ENCODE measurements at places on chromosomes 7 and 10.

- no peak for DNase-seq
Observed at GRCh38 chr7:133382775-133383559, 130.1 kb downstream of the EXOC4 start.

DNA sequence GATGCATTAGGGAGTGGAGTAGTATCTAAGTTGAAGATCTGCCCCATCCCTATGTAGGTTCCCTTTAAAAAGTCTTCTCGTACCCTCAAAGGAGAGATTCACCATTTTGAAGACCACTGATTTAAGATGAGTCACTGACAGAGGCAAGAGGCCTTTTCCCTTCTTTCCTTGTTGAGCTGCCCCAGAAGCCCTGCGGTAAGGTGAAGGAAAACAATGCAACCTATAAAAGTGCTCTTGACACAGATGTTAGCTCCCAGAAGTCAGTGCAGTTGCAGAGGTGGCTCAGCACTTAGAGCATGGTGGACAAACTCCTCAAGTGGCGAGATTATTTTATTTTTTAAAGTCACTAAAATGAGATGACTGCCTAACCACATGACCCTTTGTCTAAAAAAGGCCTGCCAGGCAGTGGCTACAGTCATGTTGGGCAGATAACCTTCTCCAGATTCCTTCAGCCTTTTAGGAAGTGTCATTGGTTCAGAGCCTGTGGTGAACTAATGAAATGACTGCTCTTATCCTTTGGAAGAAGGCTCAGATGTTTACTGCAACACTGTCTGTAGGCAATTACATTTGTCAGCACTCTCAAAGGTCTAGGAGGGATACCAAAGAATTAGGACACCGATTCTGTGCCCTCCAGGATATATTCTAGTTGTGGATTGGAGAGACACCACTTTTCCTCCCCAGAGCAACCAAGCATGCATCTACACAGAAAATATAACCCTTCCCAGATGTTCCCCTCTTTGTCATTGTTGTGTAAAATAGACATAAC lies 88.7 kb downstream of the ARID5B start:
- no peak for DNase-seq

GRCh38 chr10:31413325-31413724 lies 94.3 kb downstream of the ZEB1 start:
- DNase-seq: no peak

- DNase-seq: no peak
Observed at GRCh38 chr10:93595378-93596161, 5.5 kb downstream of the RBP4 start.

DNA sequence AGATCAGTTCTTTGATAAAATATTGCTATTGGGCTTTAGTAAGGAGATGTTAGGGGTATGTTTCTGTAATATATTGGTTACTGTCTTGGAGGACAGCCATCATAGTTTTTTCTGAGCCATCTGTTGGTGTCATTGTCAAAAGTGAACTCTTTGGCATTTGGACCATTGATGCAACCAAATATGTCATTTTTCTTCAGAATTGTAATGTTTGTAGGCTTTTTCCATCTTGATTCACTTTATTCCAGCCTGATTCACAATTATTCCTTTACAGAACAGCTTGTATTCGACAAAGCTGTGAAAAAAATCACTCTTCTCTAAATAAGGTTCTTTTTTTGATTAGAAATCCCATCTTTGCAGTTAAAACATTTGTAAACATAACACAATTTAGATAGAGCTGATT lies 37.4 kb downstream of the SMNDC1 start:
- DNase-seq: no peak

DNA sequence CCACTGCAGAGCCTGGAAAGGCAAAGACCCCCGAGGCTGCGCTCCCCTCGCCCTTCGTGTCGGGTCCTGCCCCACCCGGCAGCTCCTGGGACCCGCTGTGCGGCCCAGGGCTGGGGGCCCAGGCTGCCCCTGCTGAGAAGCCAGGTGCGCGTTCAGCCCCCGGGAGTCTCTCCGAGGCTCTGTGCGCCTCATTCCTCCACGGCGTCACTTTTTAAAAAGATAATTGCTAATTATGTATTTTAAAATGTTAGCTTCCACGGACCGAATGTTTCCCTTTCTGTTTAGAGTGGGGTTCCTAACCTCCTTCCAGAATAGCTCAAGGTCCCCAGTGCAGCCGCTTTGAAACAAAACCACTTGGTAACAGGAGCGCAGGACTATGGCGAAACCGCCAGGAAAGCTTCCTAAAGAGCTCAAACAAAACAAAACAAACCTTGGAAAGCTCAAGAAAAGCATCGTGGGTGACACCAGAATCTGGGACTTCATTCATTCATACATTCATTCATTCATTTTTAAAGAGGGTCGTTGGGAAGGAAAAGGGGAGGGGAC lies 45.6 kb downstream of the PDIA4 start:
- no peak for DNase-seq

DNA sequence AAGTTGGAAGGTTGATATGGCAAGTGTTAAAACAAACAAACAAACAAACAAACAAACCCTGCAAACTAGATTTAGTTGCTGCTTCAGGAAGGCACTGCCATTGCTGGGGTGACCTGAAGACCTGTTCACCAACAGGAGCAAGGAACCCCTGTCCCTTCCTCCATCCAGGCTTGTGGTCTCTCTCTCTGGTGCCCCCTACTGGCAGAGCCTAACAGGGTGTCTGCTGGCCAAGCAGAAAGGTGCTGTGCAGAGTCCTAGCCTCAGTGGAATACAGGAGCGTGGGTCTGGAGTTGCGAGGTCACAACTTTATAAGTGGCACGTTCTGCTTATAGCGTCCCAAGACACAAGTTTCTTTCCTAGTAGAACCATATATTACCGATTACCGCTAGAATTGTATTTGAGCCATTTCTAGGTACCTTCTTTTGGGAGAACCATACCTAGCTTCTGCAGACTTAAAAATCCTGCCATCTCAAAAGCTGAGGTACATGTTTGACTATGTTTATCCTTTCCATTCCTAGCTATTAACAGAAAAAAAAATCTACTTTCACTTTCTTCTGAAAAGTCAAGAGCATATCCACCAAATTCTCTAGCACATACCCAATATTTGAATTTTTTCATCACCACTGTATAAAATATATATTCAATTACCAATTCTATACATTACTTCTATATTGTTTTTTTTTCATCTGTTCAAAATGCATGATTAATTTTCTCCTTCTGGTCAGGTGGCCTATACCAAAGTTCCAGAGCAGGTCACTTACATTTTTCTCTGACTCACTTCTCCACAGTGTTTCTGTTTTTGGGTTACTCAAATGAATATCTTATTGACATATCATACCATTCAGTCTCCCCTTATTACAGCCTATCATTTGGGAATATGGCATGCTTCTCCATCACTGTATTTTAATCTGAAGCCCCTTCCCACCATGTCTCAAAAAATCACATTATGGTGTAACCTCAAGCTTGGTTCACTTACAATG lies 29.1 kb upstream of the CALD1 start:
- no peak for DNase-seq

DNA sequence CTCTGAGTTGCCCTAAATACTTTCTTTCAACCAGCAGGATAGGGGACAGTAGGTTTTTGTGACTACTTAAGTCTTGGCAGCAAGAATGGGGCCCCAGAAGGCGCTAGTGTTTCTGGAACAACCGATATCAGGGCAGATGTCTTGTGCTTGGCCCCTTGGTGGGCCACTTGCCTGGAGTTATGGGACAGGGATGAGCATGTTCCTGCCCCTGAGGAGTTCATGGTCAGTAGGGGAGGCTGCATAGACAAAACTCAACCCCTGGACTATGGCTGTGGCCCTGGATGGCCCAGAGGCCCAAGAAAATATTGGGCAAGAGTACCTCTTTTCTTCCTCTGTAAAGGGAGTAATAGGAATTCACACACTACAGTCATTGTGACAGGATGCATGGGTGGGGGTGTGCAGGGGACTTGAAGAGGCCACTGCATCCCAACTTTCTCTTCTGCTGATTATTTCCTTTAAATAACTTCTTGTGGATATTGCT lies 57.7 kb upstream of the IGFBP3 start:
- no peak for DNase-seq

DNA sequence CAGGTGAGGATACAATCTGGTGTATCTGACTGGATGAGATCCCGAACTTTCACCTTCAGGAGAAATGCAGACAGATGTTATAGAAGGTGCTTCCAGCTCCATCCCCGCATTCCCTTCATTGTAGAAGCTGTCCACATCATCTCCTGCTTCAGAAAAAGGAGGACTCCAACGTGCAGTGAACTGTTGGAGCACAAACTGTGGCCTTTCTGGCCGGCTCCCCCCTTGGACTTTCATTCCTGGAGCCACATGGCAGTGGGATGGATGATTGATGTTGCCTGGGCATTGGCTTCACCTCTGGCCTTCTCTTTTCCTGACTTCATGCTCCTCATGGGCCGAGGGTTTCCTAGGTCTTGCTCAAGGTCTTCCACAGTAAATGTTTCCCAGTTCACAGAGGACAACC lies 29.6 kb upstream of the ZNF273 start:
- DNase-seq: no peak

DNA sequence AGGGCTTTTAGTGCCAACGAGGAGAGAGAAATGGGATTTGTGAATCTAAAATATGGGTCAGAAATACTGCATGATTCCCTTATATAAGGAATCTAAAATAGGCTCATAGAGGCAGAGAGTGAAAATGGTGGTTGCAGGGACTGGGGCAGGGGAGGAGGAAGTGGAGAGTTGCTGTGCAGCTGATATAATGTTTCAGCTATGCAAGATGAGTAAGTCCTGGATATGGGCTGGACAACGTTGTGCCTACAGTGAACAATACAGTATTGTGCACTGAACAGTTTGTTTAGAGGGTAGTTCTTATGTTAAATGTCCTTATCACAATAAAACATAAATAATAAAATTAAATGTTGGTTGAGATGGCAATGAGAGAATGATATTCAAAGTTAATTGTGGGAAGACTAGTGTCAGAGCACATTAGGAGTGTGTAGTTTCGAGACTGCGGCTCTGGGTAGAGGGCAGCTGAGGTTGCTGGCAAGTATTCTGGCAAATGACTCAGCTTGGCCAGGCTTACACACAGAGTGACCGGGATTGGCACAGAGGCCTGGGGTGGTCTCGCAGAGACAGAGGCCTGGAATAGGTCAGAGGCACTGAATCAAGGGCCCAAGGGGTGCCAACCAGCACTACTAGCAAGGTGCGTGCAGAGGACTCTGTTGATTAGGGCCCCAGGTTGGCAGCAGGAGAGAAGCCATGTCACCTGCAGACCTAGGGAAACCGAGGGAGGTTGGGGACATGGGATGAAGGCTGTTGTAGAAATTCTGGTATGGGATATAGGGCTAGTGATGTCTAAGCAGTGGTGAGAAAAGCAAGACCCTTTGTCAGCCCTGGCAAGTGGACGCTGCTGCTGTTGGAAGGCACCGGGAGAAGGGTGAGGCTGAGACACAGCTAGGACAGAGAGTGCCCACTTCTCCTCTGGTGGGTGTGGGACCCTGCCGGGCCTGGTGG lies 2.8 kb upstream of the DEPP1 start:
- no peak for DNase-seq

DNA sequence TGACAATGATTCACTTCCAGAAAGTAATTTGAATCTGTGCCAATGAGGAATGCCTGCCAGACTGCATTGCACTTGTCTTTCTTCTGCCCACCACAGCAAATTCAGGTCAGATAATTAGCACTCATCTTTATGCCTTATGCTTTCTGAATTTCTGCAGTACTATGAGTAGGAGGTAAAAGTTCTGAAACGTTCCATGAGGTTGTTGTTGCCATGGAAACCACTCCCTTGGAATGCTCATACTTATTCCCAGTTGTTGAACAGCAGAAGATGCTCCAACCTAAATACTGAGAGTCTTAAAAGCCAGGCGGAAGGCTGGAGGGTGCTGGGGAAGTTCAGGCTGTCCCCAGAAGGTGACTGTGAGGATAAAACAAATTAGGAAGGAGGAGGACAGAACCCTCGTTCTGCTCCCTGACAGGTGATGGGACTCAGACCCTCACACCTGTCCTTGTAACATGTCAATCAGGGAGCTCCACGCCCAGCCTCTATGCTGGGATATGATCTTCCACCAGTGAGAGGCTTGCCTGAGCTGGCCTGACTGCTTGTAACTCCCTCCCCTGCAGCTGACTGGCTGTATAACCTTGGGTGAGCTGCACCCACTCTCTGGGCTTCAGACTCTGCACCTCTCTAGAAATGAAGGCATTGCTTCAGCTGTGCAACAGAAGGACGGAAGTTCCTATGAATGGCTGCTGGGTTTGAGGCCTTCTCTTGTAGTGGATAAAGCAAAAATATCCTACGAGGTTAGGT lies 554.3 kb upstream of the MGMT start:
- DNase-seq: no peak

DNA sequence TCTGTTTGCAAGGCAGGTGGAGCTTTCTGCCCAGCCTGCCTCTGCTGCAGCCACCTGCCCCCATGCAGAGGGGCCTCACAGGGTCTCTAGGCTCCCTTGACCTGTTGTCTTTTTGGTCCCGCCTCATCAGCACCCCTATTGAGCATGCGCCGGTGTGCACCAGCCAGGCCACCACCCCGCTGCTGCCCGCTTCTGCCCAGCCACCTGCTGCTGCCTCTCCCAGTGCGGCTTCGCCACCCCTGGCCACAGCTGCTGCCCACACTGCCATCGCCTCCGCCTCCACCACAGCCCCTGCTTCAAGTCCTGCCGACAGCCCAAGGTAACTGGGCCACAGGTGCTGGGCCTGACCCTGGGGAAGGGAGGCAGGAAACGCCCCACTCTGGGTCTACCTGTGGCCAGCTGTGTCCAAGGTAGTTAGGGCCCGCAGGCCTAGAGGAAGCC lies 38.1 kb downstream of the LDB3 start:
- DNase-seq: no peak

DNA sequence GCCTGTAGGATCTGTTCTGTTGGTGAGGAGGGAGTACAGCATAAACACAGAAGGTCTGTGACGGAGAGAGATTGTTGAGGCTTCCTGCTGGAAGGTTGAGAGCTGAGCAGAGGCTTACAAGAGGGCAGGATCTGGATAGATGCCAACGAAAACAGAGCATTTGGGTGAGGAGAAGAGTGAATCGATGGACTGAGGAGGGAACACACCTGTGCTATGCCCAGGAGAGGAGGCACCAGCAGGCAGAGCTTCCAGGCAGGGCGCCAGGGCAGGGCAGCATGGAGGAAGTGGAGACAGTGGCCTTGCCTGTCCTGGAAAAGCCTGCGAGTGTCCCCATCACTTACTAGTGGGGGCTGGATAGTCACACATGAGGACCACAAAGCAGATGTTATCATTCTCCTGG lies 282.9 kb downstream of the PAXIP1 start:
- DNase-seq: no peak

GRCh38 chr7:17611611-17612010 lies 313.2 kb downstream of the AHR start:
- DNase-seq: no peak

DNA sequence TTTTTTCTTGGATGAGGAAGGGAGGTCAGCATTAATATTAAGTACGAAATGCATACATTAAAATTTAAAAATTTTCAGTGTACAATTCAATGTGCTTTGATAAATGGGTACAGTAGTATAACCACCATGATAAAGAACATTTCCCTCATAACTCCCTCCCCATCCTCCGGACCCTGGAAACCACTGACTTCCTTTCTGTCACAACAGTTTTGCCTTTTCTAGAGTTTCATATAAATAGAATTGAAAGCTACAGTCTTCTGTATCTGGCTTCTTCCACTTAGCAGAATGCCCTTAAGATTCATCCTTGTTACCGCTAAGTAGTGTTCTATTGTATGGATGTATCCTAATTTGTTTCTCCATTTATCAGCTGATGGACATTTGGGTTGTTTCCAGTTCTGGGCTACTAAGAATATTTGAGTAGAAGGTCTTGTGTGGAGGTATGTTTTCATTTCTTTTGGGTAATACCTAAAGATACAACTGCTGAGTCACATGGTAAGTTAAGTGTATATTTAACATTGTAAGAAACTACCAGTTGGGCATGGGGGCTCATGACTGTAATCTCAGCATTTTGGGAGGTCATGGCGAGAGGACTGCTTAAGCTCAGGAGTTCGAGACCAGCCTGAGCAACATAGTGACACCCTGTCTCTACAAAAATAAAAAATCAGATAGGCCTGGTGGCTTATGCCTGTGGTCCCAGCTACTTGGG lies 30.8 kb downstream of the ABI1 start:
- no peak for DNase-seq

Data from right forelimb (tissue), 1 donor.